Mesenteric fat pad (tissue), 1 donor: ENCODE measurements at places on chromosomes 2 and 18. TPM values are rescaled to one million over a fixed set of nuclear protein-coding genes. Genes with fewer than 3 reads are reported as not detected.

DNA sequence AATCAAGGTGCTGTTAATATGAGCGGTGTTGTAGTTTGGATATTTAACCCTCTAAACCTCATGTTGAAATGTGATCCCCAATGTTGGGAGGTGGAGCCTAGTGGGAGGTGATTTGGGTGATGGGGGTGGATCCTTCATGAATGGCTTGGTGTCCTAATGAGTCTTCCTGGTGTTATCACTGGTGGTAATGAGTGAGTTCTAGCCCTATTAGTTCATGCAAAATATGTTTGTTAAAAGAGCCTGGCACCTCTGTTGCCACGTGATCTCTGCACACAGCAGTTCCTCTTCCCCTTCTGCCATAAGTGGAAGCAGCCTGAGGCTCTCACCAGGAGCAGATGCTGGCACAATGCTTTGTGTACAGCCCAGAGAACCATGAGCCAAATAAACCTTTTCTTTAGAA, 158.4 kb downstream of the FMNL2 start:
- no peak for DNase-seq

DNA sequence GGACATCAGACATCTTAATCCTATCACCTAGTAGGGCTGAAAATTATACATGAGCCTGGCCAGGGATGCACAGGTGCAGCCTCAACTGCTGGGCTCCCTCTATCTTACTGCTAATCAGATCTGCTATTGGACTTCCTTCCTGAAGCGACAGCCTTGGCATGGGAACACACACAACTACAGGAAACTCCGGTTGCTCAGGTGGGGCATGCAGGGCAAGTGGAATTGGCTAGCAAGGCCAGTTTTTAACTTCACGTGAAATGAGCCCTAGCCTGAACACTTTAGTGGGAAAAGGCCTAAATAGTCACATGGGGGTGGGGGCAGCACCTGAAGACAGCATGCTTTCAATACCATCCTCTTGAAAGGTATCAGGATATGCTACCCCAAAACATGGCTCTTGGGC, 147.9 kb upstream of the NCKAP5 start:
- DNase-seq: no peak

Gene DSG3
- total RNA-seq: not detected

Gene SLC25A52
- not detected for total RNA-seq

Gene TUBA3E
- not detected for total RNA-seq

DNA sequence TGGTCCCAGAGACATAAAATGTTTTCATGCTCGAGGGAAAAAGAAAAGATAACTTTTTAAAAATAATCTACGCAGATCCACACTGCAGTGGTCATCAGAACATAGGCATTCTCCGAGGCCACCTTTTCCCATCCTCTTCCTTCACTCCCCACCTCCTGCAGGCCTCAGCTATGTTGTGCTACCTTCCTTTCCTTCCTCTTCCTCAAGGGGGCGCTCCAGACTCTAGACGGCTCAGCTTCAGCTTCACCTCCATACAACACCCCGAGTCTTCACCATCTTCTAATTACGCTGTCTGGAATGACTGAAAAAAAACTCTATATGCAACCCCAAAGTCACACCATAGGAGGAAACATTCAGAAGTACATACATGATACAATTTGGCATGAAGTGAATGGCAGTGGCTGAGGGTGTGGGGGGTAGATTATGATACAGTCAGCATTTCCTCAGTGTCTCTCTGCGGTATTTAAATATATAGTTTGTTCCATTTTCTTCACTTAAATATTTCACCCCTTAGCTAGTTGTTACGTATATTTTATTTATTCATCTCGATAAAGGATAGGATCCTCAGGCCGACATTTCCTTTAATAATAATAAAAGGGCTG, 583.6 kb downstream of the IRS1 start:
- no peak for DNase-seq

Gene TEX261
- total RNA-seq: 86.8 TPM

DNA sequence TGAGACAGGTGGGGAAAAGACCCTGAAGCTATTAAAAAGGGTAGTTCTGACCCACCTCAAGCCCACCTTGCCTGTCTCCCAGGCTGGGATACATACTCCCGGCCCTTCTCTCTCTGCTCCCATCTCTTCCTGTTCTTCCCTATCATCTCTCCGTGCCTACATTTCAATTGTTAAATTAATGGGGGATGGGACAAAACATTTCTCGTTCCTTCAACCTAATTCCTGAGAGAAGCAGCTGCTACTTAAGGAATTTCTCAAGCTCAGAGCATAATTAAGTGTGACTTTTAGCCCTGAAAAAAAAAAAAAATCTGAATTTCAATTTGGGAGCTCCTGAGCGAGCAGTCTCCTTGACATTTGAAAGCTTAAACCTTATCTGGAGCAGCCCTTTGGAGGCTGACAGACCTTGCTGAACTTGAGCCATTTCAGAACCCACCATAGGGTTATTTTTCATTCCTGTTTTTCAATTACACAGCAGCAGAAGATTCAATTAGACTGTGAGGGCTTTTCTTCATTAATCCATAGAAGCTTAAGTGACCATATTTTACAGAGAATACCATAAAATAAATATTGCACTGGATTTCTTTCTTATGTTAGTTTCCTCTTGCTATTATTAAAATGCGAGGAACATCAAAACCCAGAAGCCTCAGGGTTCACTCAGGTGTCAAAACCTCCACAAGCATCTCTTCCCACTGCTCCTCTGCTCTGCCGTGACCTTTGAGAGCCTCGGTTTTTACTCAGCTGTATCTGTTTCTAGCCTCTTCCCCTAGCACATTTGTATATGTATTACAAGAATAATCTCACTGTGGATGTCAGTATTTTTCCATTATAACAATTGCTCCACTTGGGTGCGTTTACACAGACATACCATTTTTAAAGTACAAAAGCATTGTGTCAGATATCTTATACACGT, 125.7 kb downstream of the B3GNT2 start:
- no peak for DNase-seq

GRCh38 chr2:11515490-11515981, 18.3 kb upstream of the GREB1 start:
- DNase-seq: no peak

DNA sequence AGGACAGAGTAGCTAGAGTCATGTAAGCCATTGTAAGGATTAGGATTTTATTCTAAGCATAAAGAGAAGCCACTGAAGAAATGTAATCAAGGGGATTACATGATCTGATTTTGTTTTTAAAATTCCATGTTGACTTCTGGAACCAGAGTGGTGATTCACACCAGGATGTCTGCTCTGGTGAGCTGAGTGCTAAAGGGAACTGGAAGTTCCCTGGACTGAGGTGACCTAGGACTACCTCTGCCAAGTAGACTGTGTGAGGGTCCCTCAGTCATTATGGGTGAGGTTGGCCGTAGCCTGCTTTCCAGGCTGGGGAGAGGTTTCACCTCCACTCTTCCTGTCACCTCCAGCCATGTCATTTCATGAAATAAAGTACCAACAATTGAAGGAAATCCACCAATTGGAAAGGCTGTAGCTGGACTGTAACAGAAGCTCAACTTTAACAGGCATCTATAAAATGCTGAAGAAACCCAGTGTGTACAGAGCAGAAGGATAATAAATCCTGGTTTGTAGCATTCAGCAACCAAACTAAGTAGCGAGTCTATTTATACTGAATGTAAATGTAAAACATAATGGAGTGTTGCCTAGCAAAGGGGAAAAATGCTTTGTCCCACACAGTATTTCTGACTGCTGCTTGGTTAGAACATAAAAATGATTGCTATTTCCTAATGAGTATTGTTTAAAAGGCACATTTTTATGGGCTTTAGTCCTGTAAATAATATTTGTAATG, 507.4 kb upstream of the PKDCC start:
- DNase-seq: no peak

DNA sequence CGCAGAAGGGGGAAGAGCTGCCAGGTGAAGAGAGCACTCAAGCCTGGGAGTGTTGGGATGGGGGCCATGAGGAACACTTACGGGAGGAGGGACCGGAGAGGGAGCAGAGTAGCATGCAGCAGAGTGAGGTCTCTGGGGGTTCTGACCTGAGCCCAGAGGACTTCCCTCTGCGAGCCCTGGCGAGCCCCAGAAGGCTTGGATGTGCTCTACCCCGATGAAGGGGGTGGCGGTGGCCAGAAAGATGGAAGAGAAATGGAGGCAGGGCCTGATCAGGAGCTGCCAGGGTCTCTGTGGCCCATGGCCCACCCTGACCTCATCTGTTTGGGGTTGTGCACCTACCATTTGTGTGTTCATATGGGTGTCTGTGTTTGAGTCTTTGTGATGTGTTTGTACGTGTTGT, 42.0 kb downstream of the CROCC2 start:
- DNase-seq: peak; percentile 65

Gene SPATA3
- not detected for total RNA-seq

DNA sequence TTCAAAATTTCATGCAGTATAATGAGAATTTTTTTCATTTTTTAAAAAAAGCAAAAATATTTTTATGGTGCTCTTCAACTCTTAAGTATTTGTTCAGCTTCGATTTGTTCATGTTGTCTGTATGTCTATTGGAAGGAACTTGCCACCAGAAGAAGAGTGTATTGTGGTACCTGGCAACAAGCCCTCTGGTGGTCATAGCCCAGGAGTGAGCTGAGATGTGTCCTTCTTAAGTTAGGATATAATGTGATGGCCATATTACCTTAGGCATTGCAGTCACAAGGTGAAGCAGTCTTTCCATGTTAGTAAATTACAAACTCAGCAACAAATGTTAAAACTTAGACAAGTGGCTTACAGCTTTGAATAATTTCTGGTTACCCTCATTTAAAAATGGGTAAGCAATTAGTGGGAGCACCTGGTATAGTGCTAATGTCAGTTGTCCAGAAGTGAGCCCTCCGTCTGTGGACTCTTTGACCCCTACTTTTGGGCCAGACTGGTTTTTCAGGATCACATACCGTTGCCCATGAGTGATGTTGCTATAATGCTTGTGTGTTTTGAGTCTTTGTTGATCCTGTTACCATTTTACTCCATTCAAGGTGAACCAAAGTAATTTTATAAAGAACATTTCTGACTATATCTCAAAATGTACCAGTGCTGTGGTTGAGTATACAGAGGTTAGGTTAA, 57.4 kb downstream of the MYO1B start:
- DNase-seq: no peak

DNA sequence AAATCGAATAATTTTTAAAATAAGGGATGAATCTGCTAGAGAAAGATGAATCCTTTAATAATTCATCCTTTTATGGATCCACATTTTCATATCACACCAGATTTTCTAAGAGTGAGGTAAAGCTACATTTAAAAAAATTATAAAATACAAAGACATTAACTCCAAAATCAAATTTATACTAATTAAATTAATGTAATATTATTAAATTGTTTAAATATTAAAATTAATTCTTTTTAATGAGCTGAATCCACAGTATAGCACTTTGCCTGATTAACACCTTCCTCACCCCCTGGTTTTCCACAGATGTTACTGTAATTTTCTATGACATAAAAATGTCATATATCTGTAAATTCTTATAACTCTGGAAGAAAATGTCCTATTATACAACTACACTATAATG, 26.2 kb downstream of the ZRANB3 start:
- no peak for DNase-seq

DNA sequence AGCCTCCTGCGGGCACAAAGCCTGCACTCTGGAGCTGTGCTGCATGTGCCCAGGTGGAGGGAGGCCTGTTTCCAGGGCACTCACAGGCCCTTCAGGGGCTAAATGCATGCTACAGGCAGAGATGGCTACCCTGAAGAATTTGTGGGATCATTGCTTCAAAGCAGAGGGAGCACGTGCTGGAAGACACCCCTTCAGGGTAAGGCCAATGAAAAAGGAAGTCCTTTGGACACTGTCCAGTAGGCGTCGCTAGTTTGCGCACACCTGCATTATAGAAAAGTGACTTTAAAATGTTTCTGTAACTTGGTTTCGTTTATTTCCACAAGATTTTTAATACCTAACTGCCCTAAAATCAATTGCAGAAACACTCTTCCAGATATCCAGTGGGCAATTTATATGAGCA, 325.3 kb downstream of the ZNF516 start:
- no peak for DNase-seq

Gene PROKR1
- 1.3 TPM for total RNA-seq

Gene TDRD15
- 0.06 TPM for total RNA-seq

- DNase-seq: no peak
These were observed 215.8 kb upstream of the ACVR2A start for GRCh38 chr2:147628971-147629421.

Gene FBLN7
- total RNA-seq: 5.3 TPM

GRCh38 chr2:241842067-241842415, 16.7 kb downstream of the PDCD1 start:
- peak; percentile 81 for DNase-seq

DNA sequence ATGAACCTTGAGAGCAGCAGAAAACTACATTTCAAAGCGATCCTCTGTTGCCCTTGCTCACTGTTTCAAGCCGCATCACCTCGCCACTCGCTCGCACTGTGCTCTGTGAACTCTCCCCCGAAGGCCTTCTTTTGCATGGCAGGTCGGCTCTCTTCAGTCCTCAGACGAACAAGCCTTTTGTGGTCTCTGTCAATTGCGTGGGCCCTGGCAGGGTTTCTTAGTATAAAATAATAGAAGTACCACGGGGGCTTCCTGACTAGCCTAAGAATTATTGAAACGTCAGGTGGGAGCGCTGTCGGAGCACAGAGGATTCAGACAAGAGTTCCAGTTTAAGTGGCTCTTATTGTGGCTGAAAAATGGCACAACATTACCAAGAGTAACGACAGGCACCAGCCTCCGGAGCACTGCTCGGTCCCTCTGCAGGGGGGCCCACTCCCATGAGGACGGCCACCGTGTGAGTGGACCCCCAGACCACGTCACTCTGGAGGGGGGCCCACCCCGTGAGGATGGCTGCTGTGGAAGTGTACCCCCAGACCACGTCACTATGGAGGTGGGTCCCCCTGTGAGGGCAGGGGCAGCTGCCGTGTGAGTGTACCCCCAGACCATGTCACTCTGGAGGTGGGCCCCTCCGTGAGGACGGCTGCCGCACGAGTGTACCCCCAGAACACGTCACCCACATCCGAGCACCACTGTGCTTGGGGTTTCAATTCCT, 237.7 kb downstream of the HDAC4 start:
- peak; percentile 71 for DNase-seq

- DNase-seq: no peak
These were observed 76.1 kb downstream of the AFF3 start for GRCh38 chr2:100066246-100066645.

GRCh38 chr2:145807968-145808367, 1288.0 kb upstream of the ZEB2 start:
- DNase-seq: no peak

DNA sequence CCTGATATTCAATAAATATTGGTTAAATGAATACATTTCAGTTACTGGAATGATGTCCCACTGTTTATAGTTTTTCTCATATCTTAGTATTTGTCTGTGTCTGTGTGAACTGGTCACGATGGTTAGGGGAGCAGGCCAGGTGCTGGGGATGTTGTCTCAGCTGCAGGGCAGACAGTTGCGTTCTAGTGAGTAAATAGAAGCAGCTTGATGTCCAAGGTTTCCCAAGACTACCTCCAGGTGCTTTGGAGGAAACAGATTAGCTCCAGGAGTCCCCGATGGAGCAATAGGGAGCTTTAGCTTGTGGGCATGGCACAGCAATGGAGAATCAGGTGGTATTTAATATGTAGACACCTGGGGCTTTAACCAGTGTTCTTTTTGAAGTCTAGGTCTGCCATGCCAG, 75.5 kb downstream of the GULP1 start:
- no peak for DNase-seq

GRCh38 chr2:80242355-80242910, 62.1 kb downstream of the LRRTM1 start:
- DNase-seq: no peak

Gene C2orf78
- total RNA-seq: not detected
